ENCODE measurements at places on chromosomes 6 and 20.

DNA sequence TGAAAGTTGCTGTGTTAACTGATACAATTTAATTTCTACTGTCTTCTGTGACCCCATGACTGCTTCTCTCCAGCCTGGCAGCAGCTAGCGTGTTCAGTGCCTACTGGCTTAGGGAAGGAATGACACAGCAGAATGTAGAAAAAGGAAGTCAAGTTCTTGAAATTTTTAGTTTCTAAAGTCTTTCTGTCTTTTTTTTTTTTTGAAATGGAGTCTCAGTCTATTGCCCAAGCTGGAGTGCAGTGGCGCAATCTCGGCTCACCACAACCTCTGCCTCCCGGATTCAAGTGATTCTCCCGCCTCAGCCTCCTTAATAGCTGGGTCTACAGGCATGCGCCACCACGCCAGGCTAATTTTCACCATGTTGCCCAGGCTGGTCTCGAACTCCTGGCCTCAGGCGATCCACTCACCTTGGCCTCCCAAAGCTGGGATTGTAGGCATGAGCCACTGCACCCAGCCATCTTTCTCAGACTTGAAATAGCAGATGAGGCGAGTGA is 39.3 kb downstream of the PCNA start:
- no peak for DNase-seq

DNA sequence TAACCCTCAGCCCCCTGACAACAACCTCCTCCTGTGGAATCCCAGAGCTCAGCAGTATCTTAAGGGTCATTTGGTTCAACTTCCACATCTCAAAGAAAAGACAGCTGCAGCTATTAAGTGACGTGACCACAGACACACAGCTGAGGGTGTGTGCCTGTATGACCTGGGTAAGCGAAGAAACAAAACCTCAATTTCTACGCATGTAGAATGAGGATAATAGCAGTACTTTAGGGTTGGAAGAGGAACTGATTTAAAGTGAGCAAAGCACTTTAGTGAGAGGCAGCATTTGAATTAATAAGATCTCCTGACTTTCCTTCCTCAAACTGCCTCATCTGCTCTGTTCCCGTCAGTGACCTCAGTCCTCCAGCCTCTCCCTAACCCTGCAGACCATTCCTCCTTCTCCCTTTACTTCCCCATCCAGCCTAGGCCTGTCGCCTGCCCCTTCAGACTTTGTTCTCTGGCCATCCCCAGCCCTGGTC is 6.8 kb upstream of the ARMC2 start:
- no peak for DNase-seq

DNA sequence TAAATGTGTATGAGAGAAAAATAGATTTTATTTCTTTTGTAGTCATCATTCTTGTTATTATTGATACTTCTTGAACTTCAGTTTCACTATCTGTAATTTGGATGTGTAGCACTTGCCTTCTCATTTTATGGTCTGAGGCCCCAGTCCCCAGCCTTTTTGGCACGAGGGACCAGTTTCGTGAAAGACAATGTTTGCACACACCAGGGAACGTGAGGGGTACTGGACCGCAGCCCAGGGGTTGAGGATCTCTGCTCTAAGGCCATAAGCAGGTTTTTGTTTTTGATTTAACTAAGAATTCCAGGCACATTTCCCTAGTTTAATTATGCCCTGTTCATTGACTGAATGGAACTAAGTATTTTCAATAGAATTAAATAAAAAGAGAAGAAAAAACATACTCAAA is 261.5 kb downstream of the BMP2 start:
- no peak for DNase-seq

DNA sequence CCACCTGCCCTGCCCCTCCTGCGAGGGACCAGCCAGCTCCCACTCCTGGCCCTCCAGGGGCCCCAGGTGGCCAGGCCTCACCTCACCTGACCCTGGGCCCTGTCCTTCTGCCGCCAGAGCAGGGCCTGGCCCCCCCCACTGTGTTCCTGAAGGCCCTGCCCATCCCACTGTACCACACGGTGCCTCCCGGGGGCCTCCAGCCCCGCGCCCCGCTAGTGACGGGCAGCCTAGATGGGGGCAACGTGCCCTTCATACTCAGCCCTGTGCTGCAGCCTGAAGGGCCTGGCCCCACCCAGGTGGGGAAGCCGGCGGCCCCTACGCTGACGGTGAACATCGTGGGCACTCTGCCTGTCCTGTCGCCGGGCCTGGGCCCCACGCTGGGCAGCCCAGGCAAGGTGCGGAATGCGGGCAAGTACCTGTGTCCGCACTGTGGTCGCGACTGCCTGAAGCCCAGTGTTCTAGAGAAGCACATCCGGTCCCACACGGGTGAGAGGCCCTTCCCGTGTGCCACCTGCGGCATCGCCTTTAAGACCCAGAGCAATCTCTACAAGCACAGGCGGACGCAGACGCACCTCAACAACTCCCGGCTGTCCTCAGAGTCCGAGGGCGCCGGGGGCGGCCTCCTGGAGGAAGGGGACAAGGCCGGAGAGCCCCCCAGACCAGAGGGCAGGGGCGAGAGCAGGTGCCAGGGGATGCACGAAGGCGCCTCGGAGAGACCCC is 27.6 kb downstream of the ZNF831 start:
- DNase-seq: no peak

GRCh38 chr6:151494235-151494935 is 568 bp downstream of the CCDC170 start:
- DNase-seq: peak; percentile 47

DNA sequence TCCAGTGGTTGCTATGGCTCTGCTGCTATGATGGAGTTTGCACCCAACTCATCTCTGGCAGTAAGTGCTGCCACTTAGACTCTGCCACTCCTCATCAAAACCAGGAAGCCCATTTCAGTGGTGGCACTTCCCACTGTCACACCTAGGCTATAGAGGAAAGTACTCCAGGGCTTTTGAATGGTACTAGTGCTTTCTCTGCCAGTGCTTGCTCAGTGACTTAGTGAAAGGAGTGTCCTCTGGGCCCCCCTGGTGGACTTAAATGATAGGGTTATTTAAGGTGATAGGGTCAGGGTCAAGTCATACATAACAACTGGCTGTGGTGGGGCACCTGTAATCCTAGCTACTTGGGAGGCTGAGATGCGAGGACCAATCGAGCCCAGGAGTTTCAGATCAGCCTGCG is 22.8 kb downstream of the FITM2 start:
- DNase-seq: no peak

- no peak for DNase-seq
These were observed 90.6 kb upstream of the ADGRF1 start for GRCh38 chr6:47132724-47133123.

- no peak for DNase-seq
These were observed 76.8 kb downstream of the CNKSR3 start for GRCh38 chr6:154433477-154434241.

GRCh38 chr6:123417535-123417934 is 219.2 kb downstream of the TRDN start:
- no peak for DNase-seq

- no peak for DNase-seq
These were observed 291.9 kb upstream of the SGK1 start for GRCh38 chr6:134609716-134610261.

DNA sequence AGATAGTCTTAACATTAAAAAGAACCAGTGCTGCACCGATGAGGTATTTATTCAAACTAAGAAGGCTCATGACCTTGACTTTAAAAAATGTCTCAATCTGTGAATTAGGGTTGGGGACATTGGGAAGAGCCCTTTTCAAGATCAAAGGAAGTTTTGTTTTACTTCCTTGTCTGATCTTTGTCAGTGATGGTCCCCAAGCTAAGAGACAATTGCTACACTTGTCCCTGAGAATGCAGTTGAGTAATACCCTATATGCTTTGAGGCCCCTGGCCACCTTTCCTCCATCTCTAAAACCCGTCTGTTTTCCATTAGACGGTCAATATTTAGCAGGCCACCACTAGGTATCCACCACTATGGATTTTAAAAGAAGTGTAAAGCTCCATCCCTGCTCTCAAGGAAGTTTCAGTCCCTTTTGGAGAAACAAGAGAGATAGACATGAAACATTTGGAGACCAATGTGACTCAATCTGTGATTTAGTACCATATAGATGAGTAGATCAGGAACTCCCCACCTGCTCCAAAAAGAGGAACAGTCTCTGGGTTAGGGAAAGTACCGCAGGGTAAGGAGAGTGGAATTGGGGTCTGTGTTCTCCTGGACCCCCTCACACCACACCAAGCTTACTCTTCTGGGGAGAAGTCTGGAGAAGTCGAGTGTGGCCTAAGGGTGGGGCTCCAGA is 99.1 kb upstream of the ISM1 start:
- DNase-seq: no peak

DNA sequence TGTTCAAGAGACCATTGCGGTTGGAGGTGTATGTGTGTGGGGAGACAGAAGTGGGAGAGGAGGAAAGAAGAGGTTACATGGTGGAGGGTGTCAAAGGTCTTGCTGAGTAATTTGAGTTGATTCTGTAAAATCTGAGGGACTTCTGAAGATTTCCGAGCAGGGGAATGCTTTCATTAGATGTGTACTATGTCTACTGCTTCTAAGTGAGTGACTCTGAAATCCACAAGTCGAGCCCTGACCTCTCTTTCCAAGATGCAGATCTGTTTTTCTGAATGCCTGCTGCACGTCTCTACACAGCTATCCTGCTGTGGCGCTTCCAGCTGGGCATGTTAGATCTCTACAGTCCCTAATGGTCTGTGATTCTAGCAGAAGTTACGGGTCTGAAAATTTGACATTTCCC is 209.8 kb downstream of the ATXN1 start:
- DNase-seq: no peak

DNA sequence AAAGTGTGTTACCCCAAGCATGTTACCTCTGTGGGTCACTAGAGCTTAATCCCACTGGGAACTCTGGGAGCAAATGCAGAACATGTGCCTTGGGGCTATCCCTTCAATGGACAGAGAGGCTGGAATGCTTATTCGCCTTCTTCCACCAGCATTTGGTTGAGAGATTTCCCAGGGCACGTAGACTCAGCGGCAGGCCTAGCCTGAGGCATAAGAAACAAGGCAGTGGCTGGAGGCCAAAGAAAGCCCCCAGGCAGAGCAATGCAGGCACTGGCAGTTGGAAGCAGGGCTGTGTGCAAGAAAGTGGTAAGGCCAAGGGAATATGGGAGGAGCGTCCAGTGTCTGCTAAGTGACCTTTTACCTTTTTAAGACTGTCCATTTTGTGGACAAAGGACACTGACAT is 114.0 kb upstream of the FLRT3 start:
- DNase-seq: no peak

DNA sequence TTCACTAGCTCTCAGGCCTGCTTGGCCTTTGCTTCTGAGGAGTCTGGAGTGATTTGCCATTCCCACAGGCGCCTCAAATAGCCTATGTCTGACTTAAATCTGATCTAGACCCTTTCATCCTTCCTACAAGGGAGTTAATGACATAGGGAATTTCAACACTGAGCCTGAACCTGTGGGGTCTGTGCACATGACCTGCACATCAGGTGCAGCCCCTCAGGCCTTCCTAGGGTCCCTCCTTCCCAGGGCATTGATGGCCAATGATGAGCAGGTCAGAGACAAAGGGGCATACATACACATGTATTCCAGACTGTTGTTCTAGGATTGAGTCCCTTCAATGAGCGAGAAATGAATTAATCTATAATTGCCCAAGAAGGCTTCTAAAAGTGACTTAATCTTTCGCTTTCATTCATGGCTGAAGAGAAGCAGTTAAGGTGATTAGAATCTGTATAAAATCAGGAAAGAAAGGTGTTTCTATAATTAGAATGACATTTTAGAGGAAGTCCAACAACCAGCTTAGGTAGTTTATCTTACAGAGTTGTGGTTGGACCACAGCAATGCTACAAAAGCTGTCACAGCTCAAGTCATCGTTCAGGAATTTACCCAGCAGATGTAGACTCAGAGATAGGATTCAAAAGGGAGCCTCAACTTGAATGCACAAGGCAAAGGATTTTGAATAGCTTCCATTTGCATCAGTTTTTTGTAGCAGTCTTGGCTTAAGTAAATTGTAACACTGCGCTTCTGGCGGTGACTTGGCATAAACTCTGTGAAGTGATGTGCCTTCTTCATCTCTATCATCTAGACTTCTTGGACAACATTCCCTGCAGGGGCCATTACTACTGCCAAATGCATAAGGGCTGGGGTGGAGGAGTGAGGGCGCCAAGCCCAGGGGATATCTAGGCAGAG is 27.0 kb upstream of the TBC1D7 start:
- DNase-seq: no peak

GRCh38 chr20:19143890-19144289 is 68.6 kb upstream of the SLC24A3 start:
- no peak for DNase-seq

DNA sequence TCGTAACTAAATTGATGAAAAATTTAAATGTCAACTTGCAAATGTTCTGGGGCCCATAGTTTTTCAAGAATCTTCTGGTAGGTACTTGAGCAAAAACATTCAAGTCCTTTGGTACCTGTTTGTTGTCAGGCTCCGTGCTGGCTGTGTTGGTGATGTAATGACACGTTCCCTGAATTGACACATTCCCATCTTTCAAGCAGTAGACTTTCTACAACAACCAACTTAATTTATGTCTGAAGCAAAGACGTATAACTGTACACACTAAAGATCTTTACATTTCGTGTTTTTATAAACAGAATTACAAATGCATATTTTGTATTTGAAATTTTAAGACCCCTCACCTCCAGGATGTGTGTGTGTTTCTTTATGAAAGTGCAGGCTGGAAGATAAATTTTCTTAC is 49.5 kb downstream of the NCOA3 start:
- DNase-seq: no peak

DNA sequence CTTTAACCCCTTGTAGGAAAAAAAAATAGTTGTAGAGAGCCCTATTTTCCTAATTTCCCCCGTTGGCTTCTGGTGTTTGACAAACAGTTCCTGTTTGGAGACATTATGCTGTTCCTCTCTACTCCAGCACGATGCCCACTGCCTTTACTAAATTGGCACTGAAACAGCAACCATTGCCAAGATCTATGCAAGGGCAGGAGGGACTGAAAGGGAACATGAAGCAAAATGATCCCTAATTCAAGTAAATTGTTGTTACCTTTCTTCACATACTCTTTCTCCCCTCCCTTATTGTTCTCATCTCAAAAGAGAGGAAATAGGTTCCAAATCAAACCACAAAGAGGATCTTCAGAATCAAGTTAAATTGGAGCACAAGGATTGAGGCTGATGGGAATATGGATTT is 764.1 kb upstream of the MMS22L start:
- DNase-seq: no peak

DNA sequence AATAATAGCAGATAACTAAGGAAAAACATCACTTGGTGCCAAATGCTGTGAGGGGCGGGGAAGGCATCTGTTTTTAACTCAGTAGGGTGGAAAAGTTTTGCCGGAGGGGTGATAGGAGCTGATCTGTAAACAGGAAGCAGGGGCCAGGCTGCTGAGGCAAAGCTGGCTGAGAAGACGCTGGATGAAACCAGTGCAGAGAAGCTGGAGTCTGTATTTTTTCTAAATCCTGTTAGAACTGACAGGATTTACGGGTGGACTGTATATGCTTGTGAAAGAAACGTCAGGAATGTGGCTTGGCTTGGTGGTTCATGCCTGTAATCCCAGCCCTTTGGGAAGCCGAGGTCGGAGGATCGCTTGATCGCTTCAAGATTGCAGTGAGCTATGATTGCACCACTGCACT is 5.6 kb downstream of the PCMTD2 start:
- DNase-seq: no peak

- DNase-seq: no peak
These were observed 189.0 kb upstream of the SOX4 start for GRCh38 chr6:21404577-21404976.
